ENCODE measurements at places on chromosomes 1 and 21.
A peak's percentile ranks its signal among the peaks of the same experiment; 100 is the strongest.

DNA sequence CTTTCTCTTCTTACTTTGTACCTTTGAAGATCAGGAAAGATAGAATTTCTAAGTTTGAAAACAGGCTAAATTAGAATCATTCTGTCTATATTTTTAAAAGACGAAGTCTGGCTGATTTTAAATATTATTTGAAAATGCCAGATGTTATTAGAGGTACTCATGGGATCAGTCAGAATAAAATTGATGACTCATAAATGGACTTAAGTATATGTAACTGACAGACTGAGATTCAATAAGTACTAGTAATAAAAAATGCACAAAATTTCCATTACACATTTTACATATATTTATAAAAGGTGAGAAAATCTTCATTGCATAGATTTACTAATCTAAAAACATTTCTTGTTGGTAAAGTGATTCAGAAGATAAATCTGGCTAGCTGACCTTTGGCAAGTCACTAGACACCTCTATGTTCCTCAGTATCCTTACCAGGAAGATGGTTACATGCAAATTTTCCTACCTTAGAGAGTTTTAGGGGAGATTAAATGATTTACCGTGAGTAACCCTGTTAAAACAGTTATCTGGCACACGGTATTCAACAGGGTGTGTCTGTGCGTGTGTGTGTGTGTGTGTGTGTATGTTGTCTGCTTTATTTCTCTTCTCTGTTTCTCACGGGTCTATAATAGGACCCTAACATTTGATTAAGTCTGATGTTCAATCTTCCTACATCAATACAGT is 189.0 kb downstream of the RUNX1 start:
- DNase-seq = no peak

GRCh38 chr1:159600894-159601293 is 13.3 kb downstream of the APCS start:
- DNase-seq = no peak

DNA sequence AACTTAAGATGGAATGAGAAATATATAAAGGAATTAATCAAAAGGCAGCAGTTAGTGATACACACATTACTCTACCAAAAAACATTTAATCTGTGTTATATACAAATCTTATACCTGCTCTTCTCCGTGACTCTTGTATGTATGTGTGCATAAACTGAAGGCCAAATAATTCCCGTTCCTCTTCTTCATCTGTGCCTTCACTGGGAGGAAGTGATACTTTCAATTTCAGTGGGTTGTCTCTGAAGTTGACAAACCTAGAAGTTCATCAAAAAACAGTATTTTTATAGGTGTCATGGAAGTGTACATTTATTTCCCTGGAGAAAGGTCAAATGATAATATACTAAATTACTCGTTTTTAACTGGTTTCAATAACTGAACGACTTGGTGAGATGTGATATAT is 19.3 kb downstream of the TRMT13 start:
- no peak for DNase-seq

GRCh38 chr1:225354906-225355305 is 72.9 kb downstream of the LBR start:
- DNase-seq = no peak

- no peak for DNase-seq
Observed at GRCh38 chr1:158494796-158495195, 22.8 kb downstream of the OR10R2 start.

GRCh38 chr1:66452982-66453381 is 81.0 kb upstream of the SGIP1 start:
- DNase-seq = no peak

GRCh38 chr1:208142590-208143382 is 101.4 kb downstream of the PLXNA2 start:
- DNase-seq = no peak

- DNase-seq = no peak
Observed at GRCh38 chr1:8625491-8625890, 191.9 kb downstream of the RERE start.

GRCh38 chr1:26378088-26378878 is 5.7 kb upstream of the ZNF683 start:
- DNase-seq = peak; percentile 99

GRCh38 chr1:207495801-207496792 is at the start of gene CR1:
CR1 (plus strand) TSS chr1:207496157; CDS start chr1:207496268, 111 bp downstream.
- DNase-seq = no peak

- DNase-seq = no peak
Observed at GRCh38 chr1:90318431-90318830, 323.5 kb downstream of the ZNF326 start.

- DNase-seq = no peak
Observed at GRCh38 chr21:46221664-46222435, 6.7 kb downstream of the LSS start.

DNA sequence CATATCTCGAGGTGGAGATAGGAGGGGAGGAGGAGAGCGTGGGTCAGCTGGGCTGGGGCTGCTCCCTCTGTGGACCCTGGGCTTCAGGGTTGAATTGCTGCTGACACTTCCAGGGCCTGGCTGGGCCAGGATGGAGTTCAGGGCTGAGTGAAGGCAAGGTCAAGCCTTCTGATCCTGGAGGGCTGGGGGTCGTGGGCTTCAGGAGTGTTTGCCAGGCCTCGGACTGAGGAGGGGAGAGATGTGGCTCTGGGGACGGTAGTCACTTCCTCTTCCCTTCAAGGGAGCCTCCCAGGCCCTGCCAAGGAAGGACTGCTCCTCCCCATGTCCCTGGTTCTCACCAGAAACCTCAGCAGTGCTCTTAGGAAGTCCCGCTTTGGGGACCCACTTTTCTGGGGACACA is 12.1 kb upstream of the FAM131C start:
- DNase-seq = no peak

DNA sequence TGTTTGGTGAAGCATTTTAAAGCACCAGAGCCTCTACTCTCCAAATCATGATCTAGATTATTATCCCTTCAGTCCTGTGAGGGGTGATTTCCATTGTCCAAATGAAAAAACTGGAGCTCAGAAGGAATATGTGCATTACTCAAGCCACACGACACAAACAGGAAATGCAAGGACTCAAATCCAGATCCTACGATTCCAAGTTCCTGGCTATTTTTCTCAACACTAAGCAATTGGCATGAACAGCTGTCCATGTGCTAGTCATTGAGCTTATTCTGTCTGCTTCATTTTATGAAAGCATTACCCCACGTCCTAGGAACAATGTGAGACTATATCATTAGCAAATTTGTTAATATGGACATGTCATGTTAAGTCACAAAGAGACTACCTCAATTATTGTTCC is 273.1 kb upstream of the LYPLAL1 start:
- no peak for DNase-seq

DNA sequence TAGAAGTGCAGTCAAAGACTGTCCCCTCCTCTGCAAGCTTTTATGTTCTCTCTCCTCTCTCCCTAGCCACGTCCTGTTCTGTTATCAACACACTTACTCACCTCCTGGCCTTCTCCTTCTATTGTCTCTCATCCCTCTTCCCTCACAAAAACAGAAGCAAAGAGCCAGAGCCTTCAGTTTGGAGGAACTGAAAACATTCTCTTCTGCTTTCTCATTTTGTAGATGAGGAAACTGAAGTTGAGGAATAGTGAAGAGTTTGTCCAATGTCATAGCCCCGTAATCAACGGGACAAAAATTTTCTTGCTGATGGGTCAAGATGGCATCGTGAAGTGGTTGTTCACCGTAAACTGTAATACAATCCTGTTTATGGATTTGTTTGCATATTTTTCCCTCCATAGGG is 1.9 kb downstream of the NLRP3 start:
- DNase-seq = no peak

DNA sequence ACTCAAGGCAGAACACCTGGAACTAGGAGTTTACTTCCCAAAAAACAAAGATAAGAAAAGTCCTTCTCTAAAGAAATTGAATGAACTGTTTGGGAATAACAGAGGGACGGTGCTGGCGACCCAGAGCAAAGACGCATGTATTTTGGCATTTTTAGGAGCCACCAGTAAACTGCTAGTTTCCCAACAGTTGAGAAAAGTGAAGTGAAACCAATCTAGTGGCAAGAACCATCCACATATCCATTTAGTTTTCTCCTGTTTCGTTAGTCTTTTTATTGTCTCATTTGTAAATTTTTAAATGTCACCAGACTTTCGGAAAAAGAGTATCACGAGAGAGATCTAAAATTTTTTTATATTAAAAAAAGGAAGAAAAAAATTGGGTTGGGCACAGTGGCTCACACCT is 30.2 kb downstream of the ODF2L start:
- DNase-seq = no peak

DNA sequence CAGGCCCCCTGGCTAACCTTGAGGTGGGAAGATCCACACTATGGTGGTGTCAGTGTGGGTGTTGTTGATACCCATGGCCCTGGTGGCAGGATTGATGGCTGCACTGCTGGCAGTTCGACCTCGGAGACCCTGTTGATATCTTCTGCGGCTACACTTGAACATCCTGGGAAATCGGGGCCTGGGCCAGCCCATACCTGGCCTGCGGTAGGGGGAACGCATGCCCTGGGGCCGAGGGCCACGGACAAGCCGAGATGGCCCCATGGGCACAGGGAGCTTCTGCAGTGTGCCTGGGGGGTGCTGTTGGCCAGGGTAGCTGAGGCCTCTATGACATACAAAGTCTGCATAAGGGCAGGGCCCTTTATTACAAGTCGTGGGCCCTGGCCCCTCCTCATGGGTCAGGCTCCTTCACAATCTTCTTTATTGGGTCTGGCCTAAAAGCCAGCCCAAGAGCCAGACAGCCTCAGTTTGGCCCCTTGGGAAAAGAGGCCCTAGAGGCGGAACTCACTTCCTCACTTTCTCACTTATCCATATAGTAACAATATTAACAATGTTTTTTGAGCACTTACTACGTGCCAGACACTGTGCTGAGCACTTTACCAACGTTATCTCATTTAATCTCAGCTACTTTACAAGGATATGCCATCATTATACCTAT is at the start of gene P3R3URF:
TSS of gene P3R3URF (minus strand) at position 278 of the 655 bp plus-strand sequence. CDS start at position 261, 17 bp downstream.
- DNase-seq = no peak

GRCh38 chr1:230340526-230341161 is 85.5 kb downstream of the PGBD5 start:
- DNase-seq = peak; percentile 27

GRCh38 chr21:21715266-21715969 is 717.2 kb downstream of the NCAM2 start:
- peak; percentile 98 for DNase-seq

- DNase-seq = no peak
Observed at GRCh38 chr1:99239690-99240089, 24.6 kb upstream of the PLPPR4 start.

GRCh38 chr1:4935807-4936206 is 281.4 kb downstream of the AJAP1 start:
- no peak for DNase-seq

DNA sequence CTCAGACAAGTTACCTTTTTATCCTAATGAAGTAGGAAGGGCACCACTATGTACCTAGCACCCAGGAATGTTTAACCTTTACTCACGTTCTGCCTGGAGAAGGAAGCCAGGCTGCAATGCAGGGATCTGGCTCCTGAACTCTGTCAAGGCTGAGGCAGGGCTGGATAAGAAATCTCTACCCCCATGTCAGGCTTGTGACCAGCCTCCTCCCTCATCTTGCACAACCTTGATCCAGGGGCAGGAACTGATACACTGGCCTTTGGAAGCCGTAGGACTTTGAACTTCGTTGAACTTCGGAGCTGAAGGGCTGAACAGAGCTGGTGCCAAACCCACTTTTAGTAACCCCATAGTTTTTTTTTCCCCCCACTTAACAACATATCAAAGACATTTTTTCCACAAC is 8.0 kb upstream of the AKR1A1 start:
- DNase-seq = no peak

DNA sequence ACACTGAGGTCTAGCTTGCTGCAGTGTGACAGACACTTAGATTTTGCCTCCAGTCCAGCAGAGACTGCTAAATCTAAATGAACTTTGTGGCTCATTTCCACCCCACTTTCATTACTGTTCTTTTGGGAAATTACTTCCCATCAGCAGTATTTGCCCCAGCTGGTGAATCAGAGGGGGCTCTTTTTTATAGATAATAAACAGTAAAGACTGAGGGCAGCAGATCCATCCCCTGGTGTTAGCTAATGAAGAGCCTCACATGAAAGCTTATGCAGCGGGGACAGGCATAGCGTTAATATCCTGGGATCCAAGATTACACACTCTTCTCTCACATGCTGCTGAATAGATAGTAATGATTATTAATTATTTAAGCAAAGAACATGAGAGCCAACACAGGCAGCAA is 6.4 kb upstream of the CTNNBIP1 start:
- DNase-seq = no peak

GRCh38 chr1:96073100-96073499 is 648.5 kb upstream of the PTBP2 start:
- DNase-seq = no peak

GRCh38 chr21:32921632-32922230 is 104.0 kb upstream of the OLIG2 start:
- no peak for DNase-seq

- no peak for DNase-seq
Observed at GRCh38 chr1:3065396-3065795, 3.6 kb upstream of the PRDM16 start.

GRCh38 chr21:42237577-42237976 is 18.6 kb downstream of the ABCG1 start:
- no peak for DNase-seq

- DNase-seq = peak; percentile 32
Observed at GRCh38 chr1:246788895-246789338, 64.7 kb downstream of the SCCPDH start.

GRCh38 chr21:42187976-42188653 is 30.8 kb upstream of the ABCG1 start:
- no peak for DNase-seq

DNA sequence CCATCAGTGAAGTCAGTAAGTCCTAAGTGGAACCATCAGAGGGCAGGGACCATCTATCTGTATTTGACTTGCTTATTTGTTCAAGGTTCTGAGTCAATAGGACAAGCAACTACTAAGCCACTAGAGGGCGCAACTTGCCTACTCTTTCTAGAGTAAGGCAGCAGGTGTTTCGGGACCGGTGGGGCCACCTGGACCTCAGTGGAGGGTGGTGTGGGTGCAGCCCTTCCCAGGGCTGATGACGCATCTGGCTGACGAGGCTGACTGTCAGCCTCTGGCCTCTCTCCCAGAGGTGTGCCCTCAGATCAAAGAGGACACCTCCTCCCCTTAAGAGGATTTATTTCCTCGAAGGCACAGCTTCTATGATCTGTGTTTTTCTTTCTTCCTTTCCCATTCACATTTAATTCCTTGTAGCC is 6.6 kb downstream of the CBR3 start:
- peak; percentile 85 for DNase-seq

Data from fibroblast of lung (primary cell).